CD4-positive, alpha-beta T cell treated with Interleukin-6 at 100 ng/mL for 8 hours (primary cell): ENCODE measurements at places on chromosomes 13 and 19.

- no peak for DNase-seq
Measured at GRCh38 chr19:16335226-16335625, 10.6 kb downstream of the KLF2 start.

- no peak for DNase-seq
Measured at GRCh38 chr19:40689339-40690049, 957 bp downstream of the NUMBL start.

DNA sequence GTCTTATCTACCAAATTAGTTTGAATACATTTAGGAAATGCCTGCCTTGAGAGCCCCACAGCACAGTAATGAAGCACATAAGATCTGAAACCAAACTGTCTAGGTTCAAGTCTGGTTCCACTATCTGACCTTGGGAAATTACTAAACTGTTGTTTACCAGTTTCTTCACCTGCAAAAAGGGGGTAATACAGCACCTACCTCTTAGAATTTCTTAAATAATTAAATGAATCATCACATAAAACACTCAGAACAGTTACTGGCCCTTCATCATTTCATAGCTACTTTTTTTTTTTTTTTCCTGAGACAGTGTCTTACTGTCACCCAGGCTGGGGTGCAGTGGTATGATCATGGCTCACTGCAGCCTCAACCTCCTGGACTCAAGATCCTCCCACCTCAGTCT is 59.6 kb downstream of the USP12 start:
- DNase-seq = no peak

- DNase-seq = no peak
Measured at GRCh38 chr19:41937525-41938468, 9.5 kb upstream of the ERFL start.

DNA sequence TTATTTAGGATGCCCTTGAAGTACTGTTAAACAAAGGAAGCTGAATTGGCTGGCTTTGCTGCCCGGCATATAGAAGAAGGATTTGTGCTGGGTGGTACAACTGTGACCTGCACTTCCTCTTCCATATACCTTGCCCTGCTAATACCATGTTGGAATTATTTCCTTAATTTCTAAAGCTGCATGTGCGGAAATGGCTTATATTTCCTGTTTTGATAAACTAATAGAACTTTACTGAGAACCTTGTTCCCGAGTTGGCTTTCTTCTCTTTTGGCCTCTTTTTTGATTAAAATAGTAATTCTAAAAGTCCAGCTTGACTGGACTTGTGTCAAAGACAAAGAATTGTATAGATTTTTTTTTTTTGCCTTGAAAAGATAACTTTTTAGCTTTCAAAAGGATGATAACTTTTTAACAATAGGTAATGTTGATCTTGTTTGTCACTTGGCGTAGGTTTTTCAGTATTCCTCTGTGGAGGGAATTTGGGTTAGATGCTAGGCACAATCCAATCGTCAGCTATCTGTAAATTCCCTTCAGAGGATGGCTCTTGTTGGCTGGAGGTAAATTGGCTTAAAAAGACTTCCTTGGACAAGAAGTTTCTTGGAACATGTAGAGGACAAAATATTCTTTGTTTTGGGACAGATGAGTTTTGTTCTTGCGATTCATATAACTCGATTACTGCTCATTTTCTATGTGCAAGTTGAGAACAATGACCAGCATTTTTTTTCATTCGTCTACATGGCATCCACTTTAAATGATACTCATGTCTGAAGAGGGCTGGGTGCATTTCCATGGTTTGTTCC is 41.4 kb downstream of the COL4A2 start:
- DNase-seq = no peak

GRCh38 chr13:111314852-111315251 is 5.6 kb upstream of the TEX29 start:
- DNase-seq = no peak

- DNase-seq = no peak
Measured at GRCh38 chr19:54045771-54046170, 17.9 kb downstream of the VSTM1 start.

DNA sequence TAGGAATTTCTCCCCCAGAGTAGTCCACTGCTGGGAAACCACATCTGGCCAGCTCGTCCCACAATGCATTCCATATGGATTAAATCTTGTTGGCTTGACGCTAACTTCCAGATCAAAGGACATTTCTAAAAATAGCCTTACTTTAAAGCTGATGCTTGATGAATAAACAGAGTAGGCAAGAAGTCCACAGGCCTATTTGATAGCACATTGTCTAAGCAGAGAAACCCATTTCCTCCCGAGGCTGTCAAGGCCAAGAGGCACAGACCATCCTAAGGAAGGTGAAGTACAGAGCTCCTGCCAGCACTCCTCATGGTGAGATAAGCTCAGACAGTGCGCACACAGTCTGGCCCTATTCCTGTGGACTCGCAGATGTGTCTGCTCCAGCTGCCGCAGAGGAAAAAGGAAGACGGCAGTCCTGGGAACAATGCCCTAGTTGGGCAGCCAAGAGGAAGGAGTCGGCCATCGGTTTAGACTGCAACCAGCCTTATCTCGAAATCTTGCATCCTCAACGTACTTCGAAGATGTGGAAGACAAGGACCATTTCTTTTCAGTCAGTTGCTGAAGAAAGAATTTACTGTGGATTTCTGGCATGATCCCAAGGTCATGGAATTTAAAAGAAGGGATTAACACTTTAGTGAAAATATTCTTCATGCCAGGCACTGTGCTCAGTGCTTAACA is 156.8 kb downstream of the RGCC start:
- DNase-seq = no peak

DNA sequence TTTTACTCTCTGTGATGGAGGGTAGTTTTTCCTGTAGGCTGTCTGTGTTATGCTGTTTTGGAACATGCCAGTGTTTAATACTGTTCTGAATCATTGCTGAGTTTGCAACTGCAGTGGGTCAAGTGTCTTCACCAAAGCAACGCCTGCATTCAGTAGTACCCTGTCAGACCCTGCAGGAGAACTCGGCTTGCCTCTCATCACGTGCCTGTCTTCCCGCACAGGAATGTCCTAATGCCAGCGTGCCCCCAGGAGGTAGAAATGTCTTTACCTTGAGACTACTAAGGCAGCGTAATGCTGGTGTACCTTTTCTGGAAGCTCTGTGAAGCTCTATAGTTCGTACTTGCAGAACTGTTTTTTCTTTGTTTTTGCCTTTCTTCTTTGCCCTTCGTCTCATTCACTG is 42.3 kb downstream of the POLR1D start:
- no peak for DNase-seq

DNA sequence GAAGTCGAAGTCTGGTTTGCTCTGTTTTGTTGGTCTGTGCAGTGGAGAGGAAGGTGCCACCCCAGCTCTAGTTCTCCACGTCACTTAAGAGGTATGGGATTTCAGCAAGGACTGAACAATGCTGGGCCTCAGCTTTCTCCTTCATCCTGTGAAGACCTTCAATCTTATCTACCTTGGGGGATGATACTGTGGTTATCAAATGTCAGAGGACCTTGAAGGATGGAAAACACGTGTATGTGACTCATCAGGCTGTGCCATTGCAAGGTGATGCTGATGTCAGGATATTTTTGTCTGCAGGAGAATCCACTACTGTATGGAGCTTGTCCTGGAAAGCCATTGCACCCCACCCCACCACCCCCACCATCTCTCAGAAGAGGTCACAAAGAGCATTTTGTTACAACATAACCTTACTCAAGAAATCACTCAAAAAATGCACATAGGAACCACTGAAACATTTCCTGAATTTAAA is 81.4 kb upstream of the UQCRFS1 start:
- no peak for DNase-seq

- DNase-seq = peak; percentile 82
Measured at GRCh38 chr13:106536244-106537034, 977 bp upstream of the EFNB2 start.

DNA sequence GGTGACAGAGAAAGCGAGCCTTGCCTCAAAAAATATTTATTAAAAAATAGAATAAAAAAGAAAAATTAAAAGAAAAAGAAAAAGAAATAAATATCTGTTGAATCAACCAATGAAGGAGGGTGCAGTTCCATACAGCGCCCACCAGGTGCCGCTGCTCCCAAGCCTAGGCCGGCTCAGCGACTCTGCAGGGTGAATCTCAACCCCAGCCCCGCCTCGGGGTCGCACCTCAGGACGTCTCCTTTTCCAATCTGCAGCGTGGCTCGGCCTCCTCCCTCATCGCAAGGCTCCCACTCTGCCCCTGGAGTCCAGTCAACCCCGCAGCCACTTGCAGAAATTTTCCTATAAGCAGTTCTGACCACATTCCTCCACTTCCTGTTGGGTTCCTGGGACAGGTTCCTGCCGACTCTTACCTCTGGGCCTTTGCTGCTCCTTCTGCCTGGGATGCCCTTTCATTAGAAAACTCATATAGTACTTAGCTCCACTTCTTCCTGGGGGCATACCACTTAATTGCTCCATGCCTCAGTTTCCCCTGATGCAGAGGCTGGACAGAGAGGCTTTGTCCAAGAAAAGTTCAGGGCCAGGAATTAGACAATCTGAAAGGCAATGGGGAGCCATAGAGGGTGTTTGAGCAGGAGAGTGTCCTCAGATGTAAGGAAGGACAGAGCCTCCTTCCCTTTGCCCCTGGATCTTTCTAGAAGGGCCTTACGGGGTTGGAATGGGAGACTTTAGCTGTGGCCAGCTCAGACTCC is 24.3 kb downstream of the NFILZ start:
- peak; percentile 65 for DNase-seq

- peak; percentile 42 for DNase-seq
Measured at GRCh38 chr19:55638864-55639359, 1.9 kb upstream of the ZNF580 start.

DNA sequence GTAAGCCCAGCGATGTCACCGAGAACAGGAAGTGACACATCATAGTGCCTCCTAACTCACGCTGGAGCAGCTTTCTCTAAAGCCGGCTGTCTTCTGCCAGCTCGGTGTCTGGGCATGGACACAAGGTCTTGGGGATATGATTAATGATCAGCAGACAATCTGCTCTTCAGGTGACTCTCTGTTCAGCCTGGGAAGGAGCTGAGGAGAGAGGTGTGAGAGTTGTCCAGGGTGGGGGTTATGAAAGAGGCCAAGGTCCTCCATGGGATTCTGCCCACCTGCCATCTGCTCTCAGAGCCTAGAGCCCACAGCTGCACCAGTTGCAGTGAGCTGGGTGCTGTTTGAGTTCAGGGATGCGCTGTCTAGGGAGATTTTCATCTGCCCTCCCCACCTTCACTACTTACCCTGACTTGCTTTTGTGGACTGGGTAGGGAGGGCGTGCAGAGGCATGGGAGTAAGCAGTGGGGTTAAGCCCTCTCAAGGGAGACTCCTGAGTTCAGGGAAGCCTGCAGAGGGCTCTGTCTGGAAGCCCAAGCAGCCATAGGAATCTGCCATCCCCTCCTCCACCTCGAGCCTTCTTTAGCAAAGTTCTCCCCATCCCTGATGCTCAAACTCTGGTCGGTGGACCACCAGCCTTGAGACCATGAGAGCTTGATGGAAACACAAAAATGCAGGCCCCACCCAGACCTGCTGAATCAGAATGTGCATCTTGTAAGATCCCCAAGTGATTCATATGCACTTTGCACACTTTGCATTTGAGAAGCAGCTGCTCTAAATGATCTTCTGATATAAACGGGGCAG is 539.7 kb downstream of the RFC3 start:
- DNase-seq = no peak

GRCh38 chr13:111474136-111475002 is 153.9 kb downstream of the TEX29 start:
- no peak for DNase-seq

- DNase-seq = no peak
Measured at GRCh38 chr13:63691474-63691873, 2275.8 kb upstream of the PCDH20 start.

- no peak for DNase-seq
Measured at GRCh38 chr13:63005625-63006024, 1590.0 kb upstream of the PCDH20 start.

DNA sequence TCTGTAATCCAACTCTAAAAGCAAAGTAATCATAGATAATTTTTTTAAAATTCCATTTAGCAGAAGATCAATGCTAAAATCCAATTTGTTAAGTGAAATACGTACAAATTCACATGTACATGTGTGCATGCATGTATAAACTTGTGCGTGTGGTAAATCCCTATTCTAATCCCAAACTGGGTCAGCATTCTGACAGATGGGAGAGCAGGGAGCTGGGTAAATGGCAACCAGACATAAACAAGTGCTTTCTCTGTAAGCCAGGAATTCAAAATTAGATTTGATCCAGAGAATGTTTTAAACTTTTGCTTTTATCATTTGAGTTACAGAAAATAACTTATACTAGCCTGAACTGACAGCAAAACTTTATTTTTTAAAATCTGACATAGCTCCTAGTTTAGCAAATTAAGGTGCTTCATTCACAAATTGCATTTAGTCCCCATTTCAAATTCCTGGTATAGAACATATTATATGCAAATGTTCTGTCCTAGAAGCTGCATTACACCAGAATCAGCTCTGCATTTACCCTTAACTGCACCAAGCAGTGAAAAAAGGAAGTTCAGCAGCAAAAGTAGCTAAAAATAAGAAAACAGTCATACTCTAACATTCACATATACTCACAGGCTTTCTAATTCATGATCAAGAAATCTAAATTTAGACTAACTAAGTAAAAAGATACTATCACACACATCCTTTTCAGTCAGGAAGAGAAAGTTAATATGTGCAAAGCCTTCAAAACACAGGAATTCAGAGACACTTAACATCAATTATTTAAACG is 32.6 kb downstream of the UBL3 start:
- DNase-seq = no peak

- DNase-seq = no peak
Measured at GRCh38 chr19:46463516-46463915, 7.8 kb downstream of the PNMA8A start.

DNA sequence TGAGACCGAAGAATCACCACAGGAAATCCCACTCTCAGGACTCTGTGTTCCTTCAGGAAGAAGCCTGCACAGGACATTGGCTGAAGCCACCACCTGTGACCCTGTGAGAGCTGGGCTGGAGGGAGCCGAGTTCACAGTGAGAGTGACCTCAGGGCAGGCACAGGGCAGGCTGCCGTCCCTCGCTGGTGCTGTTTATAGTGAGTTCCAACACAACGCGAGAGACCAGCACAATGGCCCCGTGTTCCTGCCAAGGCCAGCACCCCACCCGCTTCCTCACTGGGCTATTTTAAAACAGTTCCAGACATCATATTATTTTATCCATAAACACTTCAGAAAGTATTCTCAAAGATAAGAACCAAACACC is 18.4 kb upstream of the GAS6 start:
- DNase-seq = no peak

DNA sequence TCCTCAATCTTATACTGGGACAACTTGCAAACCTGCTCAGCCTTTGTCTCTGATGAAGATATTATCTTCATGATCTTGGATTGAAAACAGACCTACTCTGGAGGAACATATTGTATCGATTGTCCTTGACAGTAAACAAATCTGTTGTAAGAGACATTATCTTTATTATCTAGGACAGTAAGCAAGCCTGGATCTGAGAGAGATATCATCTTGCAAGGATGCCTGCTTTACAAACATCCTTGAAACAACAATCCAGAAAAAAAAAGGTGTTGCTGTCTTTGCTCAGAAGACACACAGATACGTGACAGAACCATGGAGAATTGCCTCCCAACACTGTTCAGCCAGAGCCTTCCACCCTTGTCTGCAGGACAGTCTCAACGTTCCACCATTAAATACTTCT is 4.0 kb upstream of the KLK3 start:
- no peak for DNase-seq
